Hippocampal formation (tissue), 2 donors: ENCODE measurements at places on chromosomes 2 and 18.
A peak's percentile ranks its signal among the peaks of the same experiment; 100 is the strongest.

GRCh38 chr2:218547978-218548377, 20.2 kb downstream of the USP37 start:
- DNase-seq, result no peak

DNA sequence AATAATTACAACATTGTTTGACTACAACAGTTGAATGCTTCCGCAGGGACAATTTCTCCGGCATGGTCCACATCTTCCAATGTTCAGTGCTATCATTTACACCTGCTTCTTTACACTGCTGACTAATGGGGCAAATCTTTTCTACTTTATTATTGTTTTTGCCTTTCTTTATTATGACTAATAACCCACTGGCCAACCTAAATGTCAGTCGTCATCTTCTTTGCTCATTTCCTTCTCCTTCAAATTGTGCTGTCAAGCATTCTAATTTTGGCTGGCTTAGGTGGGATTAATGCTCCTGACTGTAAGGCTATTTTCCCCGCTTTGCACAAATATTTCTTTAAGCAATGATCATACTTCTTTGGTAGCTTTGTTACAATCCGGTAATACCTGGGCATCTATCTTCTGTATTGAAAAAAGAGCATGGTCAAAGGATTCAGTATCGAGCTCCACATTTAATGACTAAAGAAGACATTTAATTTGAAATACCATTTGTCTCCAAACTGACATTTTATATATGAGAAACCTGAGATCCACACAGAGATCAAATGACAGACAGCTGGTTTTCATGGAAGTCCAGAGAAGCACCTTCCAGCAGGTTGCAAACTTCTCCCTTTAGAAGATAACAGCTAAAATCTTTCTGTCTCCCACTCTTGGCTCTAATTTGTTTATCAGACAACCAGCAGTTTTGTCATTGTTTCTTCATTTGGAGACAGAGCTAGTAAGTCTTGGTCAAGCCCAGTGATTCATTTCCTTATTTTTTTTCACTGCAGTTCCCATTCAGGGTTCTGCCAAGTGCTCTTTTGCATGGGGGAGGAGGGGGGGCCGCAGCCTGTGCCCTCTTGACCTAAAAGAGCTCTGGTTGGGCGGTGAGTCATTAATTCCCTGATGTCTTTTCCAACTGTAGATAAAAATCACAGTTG, 132.9 kb downstream of the SOCS6 start:
- peak; percentile 19 for DNase-seq

GRCh38 chr2:121309801-121310200, 24.8 kb upstream of the TFCP2L1 start:
- DNase-seq, result no peak

GRCh38 chr2:99727199-99727598, 237.4 kb upstream of the REV1 start:
- DNase-seq, result no peak

DNA sequence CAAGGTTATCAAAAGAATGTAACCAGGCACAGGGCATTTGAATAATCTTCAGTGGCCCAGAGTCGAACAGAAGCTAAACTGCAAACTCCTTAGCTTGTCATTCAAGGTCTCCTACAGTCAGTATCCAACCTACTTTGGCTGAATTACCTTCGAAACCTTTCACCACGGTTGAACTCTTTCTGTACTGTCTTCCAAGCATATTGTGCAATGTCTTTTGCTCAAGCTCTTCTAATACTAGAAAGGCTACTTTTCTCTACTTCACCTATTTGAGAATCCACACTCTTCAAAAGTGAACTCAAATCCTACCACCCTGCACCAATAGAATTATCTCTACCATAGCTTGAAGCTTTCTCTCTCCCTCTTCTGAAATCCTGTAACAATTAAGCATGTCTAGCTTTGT, 142.9 kb downstream of the NR4A2 start:
- DNase-seq, result no peak

DNA sequence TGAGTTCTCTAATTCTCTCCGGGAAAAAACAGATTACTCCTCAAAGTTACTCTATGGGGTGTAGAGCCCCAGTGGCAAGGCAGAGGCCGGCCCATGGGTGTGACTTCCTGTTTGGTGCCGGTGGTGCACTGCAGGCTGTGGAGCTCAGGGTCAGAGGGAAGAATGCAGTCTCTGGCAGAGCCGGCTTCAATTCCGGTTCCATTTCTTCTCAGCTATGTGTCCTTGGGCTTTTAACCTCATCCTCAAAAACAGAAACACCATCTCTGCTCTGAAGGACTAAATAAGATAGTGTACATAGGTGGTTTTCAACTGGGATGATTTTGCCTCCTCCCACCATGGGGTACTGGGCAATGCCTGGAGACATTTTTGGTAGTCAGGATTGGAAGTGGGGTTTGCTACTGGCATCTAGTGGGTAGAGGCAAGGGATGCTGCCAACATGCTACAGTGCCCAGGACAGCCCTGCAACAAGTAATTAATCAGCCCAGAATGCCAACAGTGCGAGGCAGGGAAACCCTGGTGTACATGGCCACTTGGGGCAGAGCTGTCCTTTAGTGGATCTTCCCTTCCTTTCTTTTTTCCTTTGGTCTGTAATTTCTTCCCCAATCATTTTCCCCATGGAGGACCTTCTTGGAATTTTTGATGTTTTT, 81.2 kb downstream of the INSIG2 start:
- no peak for DNase-seq

DNA sequence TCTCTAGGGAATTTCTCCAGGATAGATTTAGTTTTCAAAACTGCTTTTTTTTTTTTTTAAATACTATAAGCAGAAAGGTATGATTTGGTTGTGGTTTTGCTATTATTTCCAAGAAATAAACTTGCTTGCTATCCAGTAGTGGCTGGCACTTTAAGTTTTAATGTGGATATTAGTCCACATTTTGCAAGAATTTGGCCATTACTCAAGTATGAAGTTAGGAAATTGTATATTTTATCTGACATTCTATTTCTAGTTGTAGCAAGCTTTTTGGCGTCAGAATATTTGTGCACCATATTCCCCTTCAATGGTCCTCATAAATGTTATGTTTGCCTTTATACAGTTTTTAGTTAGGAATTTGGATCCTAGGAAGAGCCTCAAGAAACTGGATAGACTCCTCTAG, 226.3 kb downstream of the ZNF521 start:
- DNase-seq, result no peak
